ENCODE measurements at places on chromosomes 6 and 20.

- DNase-seq = no peak
These were observed 9.8 kb upstream of the AKAP7 start for GRCh38 chr6:131125431-131125830.

- DNase-seq = no peak
These were observed 293.4 kb downstream of the TFAP2C start for GRCh38 chr20:56922497-56922896.

DNA sequence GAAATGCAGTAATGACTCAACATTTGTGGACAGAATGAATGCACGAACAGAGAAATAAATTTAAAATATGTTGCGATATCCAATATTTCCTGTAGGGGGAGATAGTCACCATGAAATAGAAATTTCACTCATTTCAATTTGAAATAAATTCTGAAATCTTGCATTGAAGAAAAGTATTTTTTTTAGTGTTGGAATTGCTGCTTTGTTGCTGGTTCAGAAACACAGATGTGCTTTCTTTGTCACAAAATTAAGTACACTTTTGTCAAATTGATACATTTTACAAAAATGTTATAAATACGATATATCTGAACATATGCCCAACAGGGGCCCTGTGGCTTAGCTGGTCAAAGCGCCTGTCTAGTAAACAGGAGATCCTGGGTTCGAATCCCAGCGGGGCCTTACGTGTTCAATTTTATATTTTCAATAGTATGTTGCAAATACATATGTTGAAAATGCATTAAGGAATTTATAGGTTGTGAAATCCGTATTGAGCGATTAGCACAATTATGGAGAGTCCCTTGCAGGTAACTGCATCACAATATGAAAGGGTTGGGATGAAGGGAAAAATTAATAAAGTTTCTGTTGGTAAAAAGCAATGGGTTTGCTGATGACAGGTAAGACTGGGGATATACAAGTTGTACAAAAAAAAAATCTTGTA, 85.4 kb upstream of the PRSS16 start:
- DNase-seq = peak; percentile 72

- DNase-seq = no peak
These were observed 137.4 kb downstream of the SLC24A3 start for GRCh38 chr20:19349879-19350278.

DNA sequence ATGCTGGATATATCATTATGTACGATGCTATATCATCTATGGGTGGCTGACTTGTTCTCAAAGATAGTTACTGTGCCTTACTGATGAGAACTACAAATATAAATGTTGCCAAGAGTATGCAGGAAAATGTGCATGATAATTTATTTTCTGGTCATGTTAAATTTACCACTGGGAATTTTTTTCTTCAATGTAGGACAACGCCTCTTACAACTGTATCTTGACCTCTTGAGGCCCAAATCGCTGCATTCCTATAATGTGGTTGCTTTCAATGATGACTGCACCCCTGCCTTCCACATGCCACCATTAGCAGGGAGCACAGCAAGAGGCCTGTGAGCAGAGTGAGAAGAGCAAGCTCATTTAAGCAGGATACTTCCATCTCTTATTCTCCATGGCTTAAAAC, 5.7 kb upstream of the RALGAPB start:
- no peak for DNase-seq

GRCh38 chr6:109348226-109348625, 34.0 kb downstream of the CD164 start:
- no peak for DNase-seq

DNA sequence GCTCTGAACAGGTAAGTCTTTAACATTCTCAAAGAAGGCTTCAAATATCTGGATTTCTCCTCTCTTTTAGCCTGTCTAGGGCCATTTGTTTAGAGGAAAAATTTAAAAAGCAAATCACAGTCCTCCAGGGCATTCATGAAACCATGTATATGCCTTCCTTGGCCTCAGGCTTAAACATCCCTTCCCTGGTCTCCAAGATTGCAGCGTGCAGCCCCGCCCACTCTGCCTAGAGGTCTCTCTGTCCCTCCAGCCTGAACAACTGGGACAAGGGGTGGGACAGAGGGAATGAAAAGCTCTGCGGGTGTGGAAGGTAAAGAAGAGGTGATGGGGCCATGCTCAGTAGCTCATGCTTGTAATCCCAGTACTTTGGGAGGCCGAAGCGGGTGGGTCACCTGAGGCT, 9.8 kb upstream of the CBFA2T2 start:
- DNase-seq = no peak

DNA sequence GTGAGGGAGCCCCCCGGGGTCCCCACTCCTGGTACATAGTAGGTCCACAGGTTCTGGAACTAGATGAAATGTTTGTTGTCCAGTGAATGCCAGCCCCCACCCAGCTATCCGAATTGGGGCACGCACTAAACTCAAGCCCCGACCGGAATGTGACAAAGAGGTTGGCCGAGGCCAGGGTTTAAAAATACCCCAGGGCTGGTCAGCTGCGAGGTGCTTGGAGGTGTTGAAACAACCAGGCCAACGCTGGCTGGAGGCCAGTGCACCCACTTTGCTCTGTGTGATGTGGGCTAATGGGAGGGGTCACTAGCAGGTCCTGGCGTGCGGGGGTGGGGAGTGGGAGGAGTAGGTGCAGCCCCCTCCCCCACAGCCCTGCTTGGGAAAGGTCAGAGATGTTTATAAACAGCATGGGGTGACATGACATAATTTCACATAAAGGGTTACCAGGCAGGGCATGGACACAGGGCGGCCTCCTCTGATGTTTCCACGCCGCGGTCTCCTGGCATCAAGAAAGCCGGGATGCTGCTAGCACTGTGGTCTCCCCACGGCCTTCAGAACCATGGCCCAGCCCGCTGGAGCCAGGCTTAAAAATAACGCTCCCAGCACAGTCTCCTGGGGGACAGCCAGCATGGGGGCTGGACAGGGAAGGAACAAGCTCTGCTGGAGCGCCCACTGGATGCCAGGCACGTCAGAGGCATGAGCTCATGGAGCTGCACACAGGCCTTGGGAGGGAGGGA, 111.2 kb upstream of the PTPN1 start:
- no peak for DNase-seq

DNA sequence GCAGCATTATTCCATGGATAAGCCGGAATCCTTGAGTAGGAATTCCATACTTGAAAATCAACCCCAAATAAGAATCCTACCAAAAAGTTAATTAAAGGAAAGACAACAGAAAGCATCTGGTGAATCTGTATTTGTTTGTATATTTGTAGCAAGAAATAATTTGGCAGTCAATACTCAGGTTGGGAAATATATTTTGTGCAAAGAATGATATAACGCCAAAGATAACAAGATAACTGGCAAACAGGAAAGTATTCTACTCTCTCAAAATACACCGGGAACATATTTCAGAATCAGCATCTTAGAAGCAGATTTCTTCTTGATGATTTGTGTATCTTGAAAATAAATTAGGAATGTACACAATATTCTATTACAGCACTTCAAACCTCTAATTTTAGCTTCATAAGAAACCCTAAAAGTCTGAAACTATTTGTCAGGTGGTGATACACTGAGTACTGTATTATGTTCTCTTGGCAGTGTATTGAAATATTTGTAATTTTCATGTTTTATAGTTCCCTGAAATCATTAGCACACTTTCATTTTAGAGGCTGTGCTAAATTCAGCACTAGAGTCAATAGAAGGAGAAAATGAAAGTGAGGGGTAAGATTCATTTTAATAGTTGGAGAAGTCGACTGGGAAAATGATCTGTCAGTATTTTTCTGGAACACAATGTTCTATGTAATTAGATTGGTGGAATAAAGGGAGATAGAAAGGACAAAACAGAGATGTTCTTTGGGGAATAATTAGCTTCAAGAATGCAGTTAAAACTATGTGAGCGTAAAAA, 879.7 kb upstream of the GJE1 start:
- no peak for DNase-seq

DNA sequence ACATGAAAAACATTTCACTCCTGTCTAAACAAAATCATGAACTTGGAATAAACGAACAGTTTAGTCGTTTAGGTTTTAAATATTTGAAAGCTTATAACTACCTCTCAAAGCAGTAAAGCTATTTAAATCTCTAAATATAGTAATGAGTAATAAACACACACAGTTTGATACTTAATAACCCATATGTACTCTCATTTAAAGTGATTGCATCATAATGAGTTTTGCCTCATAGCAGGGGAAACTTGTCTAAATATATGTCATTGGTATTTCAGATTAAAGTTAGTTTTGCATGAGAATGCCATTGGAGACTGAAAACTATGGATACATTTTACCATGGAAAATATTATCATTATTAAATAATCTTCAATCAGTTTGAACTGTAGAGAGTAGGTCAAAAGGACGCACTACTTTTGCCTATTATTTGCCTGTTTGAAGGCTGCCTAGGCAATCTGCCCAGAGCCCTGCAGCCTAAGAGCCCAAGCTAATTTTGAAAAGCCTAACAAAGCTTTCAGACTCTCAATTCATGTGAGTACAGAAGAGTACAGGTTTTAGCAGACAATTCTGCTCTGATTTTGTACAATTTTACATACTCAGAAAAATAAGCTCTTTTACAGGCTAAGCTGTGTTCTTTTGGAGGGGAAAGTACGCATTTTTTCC, 632.8 kb downstream of the HACE1 start:
- no peak for DNase-seq
